ENCODE measurements at places on chromosomes 7 and 10.

DNA sequence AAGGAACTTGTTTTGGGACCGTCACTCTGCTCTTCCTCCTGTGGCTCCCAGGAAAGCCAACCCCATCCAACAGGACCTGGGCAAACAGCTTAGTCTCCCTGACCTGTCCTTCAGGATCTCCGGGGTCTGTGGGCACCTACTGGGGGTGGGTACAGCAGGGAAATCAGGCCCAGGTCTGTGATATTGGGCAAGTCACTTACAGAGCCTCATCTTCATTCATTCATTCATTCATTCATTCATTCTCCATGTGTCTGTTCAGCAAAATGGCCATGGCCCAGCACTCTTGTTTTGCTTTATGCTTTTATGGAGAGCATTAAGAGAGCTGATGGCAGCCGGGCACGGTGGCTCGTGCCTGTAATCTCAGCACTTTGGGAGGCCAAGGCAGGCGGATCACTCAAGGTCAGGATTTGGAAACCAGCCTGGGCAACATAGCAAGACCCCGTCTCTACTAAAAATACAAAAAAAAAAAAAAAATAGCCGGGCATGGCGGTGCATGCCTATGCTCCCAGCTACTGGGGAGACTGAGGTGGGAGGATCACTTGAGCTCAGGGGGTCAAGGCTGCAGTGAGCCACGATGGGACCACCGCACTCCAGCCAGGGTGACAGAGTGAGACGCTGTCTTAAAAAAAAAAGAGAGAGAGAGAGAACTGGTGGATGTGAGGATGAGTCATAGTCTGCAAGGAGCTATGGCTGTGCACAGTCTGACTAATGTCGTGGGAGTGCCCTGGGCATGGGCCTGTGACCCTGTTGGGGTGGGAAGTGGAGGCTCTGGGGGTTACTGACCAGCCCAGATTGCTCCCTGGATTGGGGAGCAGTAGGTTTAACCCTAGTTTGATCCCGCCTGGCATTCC lies 54.3 kb downstream of the CLIP2 start:
- DNase-seq = peak; percentile 91

- DNase-seq = peak; percentile 96
These were observed 122.7 kb downstream of the PRKAG2 start for GRCh38 chr7:151754142-151754590.

GRCh38 chr10:32905466-32905865 lies 52.6 kb downstream of the ITGB1 start:
- DNase-seq = no peak

DNA sequence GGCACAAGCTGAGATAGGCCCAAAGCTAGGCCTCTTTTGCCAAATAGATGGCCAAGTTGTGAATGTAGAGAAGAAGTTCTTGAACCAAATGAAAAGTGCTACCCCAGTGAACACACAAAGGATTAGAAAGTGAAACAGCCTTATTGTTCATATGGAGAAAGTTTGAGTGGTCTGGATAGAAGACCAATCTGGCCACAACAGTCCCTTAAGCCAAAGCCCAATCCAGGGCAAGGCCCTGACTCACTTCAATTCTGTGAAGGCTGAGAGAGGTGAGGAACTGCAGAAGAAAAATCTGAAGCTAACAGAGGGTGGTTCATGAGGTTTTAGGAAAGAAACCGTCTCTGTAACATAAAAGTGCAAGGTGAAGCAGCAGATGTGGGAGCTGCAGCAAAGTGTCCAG lies 18.7 kb upstream of the ATP6V0A4 start:
- no peak for DNase-seq

GRCh38 chr10:34504534-34504933 lies 310.6 kb downstream of the PARD3 start:
- peak; percentile 35 for DNase-seq

- no peak for DNase-seq
These were observed 369.8 kb upstream of the SMIM30 start for GRCh38 chr7:113487925-113488731.

DNA sequence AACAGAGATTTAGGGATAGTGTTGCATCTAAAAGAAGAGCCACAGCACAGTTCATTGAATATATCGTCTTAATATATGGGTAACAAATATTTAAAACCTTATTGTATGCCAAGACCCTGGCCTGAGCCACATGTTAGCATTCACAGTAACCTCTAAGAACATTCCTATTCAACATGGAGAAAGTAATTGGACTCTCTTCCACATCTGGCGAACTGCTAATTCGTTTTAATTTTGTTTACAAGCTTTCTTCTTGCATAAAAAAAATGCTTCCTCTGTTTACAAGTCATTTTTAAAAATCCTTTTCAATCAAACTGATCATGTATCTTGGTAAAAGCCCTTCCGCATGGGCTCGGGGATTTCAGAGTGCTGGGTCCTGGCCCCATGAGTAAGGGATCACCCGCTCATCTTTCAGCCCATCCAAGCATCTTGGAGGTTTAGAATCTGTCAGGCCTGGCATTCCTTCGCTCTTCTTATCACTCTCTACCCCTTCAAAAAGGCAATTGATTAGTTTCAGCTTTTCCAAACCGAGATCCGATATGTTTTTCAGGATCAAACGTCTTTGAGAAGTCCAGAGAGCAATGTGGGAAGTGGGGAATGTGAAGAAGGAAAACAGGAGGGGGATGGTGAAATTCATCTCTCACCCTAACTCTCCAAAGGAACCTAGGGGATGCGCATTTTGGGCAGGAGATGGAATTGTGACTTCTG lies 7.3 kb downstream of the TWIST1 start:
- DNase-seq = no peak

DNA sequence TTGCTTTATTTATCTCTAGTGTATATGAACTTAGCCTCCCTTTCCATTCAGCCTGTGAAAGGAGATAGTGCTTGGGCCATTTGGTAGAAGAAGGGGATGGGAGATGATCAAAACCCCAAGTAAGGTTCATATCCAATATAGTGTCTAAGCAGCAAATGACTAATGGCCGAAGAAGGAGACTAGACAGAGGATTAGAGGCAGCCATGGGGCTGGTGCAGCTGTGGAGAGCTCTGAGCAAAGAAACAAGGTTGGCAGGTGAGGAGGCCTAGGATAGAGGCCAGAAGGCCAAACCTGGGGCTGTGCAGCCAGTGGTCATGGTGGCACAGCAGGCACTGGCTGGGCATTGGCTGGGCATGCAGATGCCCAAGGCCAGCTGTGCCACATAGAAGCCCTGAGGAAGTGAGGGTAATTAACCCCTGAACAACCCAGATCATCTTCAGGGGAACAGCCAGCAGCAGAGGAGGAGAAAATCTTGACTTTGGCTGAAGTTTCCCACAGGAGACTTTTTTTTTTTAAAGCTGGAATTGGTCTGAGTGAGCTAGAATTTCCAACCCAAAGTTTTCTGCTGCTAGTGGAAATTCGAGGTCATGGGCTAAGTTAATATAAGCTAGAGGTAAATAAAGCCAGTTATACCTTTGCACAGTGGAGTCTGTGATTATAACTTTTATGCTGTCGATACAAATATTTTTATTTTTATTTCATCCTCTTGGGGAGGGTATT lies 10.3 kb upstream of the CPA1 start:
- DNase-seq = no peak

DNA sequence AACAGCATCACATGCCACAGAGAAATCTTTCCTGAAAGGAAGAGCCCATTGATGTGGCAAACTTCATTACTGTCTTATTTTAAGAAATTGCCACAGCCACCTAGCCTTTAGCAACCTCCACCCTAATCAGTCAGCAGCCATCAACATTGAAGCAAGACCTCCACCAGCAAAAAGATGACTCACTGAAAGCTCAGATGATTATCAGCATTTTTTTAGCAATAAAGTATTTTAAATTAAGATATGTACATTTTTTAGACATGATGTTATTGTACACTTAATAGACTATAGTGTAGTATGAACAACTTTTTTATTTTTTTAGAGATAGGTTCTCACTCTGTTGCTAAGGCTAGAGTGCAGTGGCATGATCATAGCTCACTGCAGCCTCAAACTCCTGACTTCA lies 14.8 kb downstream of the STEAP1B start:
- no peak for DNase-seq

DNA sequence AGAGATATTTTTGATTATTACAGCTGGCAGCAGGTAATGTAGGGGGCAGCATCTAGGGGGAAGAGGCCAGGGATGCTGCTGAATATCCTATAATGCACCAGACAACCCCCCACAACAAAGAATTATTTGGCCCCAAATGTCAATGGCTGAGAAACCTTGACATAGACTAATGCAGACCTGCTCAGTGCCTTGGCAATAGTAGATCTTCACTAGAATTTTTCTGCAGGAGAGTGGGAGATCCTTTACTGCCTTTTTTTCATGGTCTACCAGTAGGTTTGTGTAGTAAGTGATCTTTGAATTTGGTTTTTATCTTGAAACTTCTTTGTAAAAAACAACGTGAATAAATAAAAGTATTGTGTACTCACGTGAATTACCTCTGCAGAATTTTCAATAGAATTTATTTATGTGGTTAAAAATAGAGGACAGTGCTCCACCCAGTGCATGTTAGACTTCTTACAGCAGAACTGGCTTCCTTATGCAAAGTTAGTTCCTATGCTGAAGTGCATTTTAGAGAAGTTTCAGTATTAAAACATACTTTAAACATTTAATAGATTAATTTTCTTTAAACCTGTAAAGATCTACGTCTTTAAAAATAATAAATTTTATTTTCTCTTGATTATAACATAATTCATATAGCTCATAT lies 199.6 kb upstream of the HDAC9 start:
- DNase-seq = no peak

DNA sequence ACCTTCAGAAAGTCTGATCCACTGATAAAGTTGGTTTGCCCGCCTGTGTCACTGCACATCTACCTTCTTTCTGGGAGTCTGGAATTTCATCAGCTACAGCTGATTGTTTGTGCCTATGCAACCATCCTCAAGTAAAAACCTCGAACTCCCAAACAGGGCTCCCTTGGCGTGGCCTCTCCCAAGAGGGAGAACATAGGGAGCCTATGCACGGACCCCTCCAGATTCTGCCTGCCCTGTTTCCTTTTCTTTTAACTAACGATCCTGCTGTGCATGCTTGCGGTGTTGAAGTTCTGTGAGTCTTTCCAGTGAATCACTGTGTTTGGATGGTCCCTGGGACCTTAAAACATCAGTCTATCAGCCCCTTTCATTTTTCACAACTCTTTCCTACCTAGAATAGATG lies 226.9 kb upstream of the SEMA3D start:
- DNase-seq = no peak

GRCh38 chr7:32477649-32477980 lies 12.6 kb downstream of the LSM5 start:
- DNase-seq = no peak

GRCh38 chr7:83306502-83306901 lies 143.8 kb upstream of the PCLO start:
- DNase-seq = no peak

GRCh38 chr7:90660100-90660499 lies 64.0 kb downstream of the CDK14 start:
- no peak for DNase-seq

DNA sequence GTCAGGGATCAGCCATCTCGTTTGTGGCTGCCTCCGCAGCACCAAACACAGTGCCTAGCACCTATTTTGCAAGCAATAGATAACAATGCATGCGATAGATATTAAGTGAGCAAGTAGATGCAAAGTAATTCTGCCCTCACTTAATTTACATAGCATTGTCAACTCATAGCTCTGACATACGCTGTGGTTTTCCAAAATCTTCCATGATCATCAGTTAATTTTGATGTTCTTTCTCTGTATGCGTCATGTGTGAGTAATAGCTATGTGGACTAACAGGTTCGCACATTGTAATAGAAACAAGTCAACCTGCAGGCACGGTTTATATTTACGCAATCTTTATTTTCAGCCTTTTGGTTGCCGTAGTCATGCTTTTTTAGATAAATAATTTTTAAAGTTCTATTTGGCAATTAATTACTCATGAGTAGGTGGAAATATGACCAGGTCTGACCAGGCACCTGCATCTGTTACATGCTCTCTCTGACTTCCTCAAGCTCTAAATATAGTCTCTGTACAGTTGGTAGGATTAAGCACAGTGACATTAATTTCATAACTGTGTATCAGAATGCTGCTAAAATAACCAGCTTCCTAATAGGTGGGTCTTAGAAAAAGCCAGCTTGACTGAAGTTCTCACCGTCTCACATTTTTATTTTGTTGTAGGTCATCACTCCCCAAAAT lies 13.3 kb downstream of the MAP3K8 start:
- no peak for DNase-seq

GRCh38 chr7:101877882-101878591 lies 60.6 kb downstream of the CUX1 start:
- DNase-seq = no peak

GRCh38 chr10:6134099-6134823 lies 45.4 kb downstream of the RBM17 start:
- DNase-seq = no peak

- peak; percentile 16 for DNase-seq
These were observed 311.7 kb downstream of the GATA3 start for GRCh38 chr10:8365935-8366911.

GRCh38 chr7:40965016-40965415 lies 737.9 kb downstream of the INHBA start:
- DNase-seq = no peak

- peak; percentile 58 for DNase-seq
These were observed 169.4 kb downstream of the ARHGAP12 start for GRCh38 chr10:31759124-31759798.

DNA sequence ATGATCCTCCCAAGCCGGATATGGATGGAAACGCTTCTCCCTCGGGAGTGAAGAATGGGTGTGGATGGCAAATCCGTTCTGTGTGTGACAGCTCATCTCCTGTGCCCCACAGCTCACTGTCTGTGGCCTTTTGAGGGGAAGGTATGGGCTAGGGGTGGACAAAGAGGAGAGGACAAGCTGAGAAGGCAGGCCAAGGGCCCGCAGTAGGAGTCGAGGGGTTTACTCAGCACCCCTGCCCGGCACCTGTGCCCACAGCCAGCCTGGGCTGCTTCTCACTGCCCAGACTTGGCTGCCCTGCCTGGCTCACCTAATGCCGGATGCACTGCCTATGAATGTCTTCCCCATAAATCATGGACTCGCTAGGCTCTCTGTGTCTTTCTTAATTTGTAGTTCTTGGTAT lies 503.8 kb downstream of the TCERG1L start:
- DNase-seq = no peak

- DNase-seq = no peak
These were observed 49.5 kb upstream of the TMEM140 start for GRCh38 chr7:135098391-135098790.

GRCh38 chr7:41007351-41007751 lies 695.5 kb downstream of the INHBA start:
- DNase-seq = no peak

DNA sequence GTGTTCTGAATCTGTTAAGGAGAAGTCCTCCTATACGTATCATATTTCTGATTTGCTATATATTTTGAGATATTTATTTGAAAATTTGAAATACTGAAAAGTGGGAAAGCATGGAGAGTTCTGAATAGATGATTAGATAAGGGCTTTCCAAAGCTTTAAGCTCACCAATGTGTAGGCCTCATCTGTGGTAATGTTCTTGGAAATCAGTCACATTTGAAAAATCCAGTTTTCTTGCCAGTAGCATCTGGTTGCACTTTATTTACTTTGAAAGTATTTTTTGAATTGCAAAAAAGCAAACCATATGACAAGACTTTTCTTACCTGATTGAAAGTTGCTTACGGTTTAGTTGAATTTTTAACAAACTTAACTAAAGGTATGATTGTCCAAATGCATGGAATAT lies 21.7 kb downstream of the ADD3 start:
- peak; percentile 38 for DNase-seq

Data from AG20443 (cell line).